Stimulated activated CD8-positive, alpha-beta memory T cell treated with anti-CD3 and anti-CD28 coated beads, Interleukin-4, amount 100 ng/mL, for 4 hours (primary cell): ENCODE measurements at places on chromosomes 5 and 9.

GRCh38 chr5:42301349-42301748 is 121.9 kb upstream of the GHR start:
- DNase-seq, result no peak

DNA sequence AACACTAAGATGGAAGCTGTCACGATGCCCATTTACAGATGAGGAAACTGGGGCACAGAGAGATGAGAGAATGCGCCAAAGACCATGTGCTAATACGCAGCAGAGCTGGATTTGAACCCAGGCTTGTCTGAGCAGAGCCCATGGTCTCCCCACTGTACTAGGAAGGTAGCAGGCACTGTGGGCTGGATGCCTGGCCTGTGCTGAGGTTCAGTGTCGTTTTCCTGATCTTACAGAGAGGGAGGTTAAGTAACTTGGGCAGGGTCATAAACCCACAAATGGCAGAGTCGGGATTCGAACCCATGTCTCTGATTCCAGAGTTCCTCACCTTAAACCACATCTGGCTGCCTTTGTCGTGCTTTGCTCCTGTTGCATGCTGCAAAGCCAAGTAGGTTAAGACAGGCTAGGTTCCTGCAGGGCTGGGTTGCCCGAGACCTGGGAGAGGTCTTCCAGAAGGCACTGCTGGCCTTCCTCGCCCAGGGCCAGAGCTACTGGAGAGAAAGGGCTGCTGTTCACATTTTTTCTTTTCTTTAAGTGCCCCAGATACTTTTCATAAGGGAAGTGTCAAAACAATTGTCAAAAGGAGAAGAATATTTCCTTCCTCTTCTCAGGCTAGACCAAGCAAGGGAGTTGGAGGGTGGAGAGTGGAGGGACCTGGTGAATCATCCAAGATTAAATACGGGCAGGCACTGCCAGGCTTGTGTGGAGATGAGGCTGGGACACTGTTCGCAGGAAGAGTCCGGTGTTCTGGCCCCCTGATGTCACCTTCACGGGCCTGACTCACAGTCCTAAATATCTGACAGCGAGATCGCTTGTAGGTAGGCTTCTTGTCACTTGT is 3.2 kb downstream of the NEK6 start:
- no peak for DNase-seq

GRCh38 chr9:112278152-112278551 is 55.3 kb downstream of the PTBP3 start:
- no peak for DNase-seq

GRCh38 chr9:3467593-3468219 is 58.1 kb downstream of the RFX3 start:
- peak; percentile 20 for DNase-seq

GRCh38 chr5:93924628-93925027 is 183.2 kb upstream of the POU5F2 start:
- DNase-seq, result no peak

GRCh38 chr9:1708219-1708618 is 306.9 kb upstream of the SMARCA2 start:
- no peak for DNase-seq

DNA sequence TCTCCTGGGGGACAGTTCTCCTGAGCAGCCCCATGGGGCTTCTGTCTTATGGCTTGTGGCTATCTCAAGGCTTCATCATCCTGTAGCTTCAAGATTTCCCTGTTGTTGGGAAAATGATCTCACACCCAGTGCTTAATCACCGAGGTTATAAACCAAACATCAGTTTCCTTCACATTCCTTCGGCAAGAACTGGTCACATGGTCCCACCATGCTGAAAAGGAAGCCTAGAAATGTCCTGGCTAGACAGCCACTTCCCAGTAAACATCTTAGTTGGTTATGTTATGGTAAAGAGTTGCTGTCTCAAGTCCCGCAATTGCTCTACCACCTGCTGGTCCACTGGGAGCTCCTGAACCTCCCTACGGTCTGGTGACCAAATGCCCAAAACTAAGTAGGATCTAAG is 66.0 kb downstream of the RAB3C start:
- DNase-seq, result no peak
